ENCODE measurements at places on chromosomes 11 and 22. TPM values are rescaled to one million over a fixed set of nuclear protein-coding genes. Genes with fewer than 3 reads are reported as not detected.

The OR51B5 gene
- not detected for total RNA-seq

The GNAZ gene
- 1.1 TPM for total RNA-seq

The OR52B6 gene
- not detected for total RNA-seq

The NLRP14 gene
- 0.40 TPM for total RNA-seq

The OMP gene
- 0.42 TPM for total RNA-seq

The HEPHL1 gene
- total RNA-seq = not detected

The GLYATL2 gene
- total RNA-seq = not detected

GRCh38 chr11:17244046-17244445 lies 32.5 kb upstream of the NUCB2 start:
- no peak for DNase-seq

GRCh38 chr11:76124905-76125770 lies 81.2 kb downstream of the WNT11 start:
- DNase-seq = no peak

DNA sequence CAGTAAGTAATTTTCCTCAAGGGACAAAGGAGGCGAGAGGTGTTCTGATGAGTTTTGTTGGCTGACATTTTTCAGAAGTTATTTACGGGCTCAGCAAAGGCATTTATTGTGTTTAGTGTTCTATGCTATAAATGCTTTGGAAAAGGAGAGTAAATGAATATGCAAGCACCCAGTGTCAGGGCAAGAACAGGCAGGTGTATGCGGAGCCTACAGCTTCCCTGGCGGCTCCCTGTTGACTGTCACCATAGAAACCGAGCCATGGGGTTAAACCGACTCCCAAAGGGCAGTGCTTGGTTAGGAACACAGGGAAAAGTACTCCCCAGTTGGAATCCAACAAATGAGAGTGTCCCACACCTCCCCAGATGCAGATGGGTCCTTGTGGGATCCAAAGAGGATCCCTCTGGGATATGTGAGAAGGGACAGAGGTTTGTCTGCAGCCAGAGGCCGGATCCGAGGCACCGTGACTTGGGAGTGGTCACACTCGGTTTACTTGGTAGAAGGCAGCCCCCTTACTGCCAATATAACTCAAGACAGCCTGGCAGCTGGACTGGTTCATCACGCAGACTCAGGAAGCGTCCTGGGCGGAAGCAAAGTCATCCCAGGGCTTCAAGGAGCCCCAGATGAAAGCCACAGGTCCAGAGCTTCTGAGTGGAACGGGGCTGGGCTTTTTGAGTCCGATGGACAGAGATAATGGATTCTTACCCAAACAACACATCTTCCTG lies 329.7 kb downstream of the CTTN start:
- DNase-seq = no peak

- DNase-seq = no peak
Observed at GRCh38 chr22:44263547-44263946, 49.2 kb downstream of the SHISAL1 start.

DNA sequence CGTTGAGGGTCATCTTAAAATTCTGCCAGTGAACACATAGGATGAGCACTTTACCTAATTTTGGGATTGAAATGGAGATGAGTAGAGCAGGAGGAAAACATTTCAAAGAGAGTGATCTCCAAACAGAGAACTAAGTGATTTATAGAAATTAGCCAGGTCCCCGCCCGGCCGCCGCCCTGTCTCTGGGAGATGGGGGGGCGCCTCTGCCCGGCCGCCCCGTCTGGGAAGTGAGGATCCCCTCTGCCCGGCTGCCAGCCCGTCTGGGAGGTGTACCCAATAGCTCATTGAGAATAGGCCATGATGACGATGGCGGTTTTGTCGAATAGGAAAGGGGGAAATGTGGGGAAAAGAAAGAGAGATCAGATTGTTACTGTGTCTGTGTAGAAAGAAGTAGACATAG lies 276.7 kb upstream of the C11orf87 start:
- DNase-seq = no peak

- no peak for DNase-seq
Observed at GRCh38 chr11:66464916-66465315, 1.8 kb upstream of the PELI3 start.

DNA sequence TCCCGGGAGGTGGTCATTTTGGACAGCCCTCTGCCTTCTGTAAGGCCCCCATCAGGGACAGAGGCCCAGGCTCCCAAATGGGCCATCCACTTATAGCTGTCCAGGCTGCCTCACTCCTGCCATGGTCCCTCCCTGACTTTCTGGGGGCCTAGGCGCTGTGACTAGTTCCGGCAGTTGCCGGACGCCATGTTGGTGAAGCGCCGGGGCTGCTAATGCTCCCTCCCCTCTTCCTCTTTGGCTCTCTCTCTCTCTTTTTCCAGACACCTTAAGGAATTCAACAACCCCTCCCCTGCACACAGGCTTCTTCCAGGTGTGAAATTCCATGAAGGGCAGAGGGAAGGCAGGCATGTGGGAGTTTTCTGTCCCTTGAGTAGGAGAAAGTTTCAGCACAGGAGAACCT lies 445.6 kb downstream of the SOX6 start:
- no peak for DNase-seq

GRCh38 chr11:110762590-110762989 lies 50.4 kb upstream of the ARHGAP20 start:
- DNase-seq = no peak

GRCh38 chr11:117144477-117145392 lies 648 bp downstream of the PAFAH1B2 start:
- DNase-seq = peak; percentile 11

GRCh38 chr22:18057568-18058209 lies 20.1 kb upstream of the PEX26 start:
- peak; percentile 89 for DNase-seq

DNA sequence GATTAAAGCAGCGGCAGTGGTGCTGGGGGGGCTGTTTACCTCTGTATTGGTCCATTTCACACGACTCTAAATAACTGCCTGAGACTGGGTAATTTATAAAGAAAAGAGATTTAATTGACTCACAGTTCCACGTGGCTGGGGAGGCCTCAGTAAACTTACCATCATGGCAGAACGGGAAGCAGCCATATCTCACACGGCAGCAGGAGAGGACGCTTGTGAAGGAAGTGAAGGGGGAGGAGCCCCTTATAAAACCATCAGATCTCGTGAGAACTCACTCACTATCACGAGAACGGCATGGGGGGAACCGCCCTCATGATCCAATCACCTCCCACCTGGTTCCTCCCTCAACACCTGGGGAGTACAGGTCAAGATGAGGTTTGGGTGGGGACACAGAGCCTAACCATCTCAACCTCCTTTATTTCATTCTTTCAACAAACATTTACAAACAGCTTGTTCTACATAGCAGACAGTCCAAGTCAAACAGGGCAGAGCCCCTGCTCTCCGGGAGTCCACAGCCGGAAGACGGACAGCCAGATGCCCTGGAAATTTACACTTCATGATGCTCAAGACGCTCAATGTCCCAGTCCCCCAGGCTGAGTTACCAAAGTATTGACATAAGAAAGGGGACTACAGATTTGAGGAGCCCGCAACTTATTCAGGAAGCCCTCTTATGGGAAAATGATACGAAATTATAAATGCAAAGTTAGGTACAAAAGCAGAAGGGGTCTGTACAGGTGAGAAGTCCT lies 26.3 kb upstream of the HMGXB4 start:
- DNase-seq = no peak

DNA sequence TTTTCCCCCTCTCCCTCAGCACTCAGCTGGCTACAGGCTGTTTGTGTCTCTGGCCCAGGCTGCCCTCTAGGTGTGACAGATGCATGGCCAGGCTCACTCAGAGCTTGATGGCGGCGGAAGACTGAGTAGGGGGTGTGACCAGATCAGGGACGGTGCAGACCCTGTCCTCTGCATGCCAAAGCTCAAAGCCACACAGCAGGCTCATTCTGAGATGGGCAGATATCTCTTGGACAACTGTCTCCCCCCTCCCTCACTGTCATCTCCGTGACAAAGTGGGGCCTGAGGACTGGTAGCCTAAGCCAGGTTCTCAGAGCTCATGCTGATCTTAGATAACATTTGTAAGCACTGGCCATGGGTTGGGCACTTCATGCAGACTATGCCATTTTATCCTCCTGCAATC lies 231.3 kb downstream of the DSCAML1 start:
- no peak for DNase-seq

GRCh38 chr11:61075891-61076290 lies 26.4 kb upstream of the CD5 start:
- DNase-seq = no peak

- DNase-seq = no peak
Observed at GRCh38 chr11:79352349-79352703, 88.5 kb downstream of the TENM4 start.

GRCh38 chr11:120007144-120007543 lies 130.8 kb downstream of the TRIM29 start:
- no peak for DNase-seq

DNA sequence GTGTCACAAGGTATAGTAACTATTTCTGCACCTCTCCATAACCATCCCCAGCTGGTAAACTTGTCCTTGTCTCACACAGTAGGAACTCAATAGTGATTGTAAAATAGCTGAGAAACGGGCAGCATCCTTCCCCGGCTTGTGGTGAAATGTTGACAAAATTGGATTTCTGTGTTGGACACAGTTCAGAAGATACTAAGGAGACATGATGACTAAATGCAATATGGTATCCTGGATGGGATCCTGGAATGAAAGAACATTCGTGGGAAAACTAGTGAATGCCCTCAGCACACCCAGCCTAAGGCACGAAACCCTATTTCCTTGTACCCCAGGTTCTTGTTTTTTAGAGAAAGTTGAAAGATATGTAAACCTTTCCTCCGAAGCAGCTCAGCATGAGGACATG lies 18.8 kb upstream of the OPCML start:
- no peak for DNase-seq

DNA sequence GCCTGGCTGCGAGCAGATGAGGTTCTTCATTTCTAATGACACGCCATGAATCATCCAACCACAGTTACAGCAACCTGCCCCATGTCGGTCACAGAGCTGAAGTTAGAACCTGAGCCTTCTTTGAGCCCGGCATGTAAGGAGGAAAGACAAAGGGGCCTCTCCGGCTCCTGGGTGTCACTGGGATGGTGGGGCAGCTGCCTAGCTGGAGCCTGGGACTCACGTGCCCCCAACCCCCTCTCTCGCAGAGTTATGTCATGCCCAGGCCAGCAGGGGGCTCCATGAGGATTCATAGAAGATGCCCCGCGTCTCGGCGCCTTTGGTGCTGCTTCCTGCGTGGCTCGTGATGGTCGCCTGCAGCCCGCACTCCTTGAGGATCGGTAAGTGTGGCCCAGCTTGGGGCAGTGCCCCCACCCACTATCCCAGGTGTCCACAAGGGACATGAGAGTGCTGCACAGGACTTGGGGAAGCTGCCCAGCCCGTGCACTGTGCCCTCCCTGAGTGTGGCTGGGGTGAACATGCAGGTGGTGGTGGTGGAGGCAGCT lies 148.5 kb downstream of the GRIK4 start:
- no peak for DNase-seq

DNA sequence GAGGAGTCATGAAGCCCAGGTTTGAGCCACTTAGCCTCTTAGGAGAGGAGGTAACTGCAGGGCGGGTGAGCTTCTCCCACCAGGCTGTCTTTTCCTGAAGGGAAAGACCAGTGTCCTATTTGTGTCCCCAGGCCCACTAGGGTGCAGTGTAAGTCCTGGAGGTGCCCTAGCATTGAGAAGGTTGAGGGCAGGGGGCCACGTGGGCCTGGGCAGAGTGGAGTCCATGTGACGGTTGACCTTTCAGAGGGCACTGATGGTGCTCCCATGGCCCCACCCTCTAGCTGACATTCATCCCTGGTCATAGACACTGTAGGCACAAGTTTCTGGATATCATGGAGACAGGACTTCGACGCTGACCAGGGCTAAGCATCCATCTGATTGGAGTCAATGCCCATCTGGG lies 44.1 kb upstream of the TP53I11 start:
- no peak for DNase-seq

GRCh38 chr11:1624621-1625020 lies 2.7 kb upstream of the KRTAP5-4 start:
- no peak for DNase-seq

- DNase-seq = no peak
Observed at GRCh38 chr22:46794067-46794466, 31.6 kb downstream of the TBC1D22A start.

GRCh38 chr11:45500451-45500850 lies 165.0 kb downstream of the CHST1 start:
- DNase-seq = no peak

DNA sequence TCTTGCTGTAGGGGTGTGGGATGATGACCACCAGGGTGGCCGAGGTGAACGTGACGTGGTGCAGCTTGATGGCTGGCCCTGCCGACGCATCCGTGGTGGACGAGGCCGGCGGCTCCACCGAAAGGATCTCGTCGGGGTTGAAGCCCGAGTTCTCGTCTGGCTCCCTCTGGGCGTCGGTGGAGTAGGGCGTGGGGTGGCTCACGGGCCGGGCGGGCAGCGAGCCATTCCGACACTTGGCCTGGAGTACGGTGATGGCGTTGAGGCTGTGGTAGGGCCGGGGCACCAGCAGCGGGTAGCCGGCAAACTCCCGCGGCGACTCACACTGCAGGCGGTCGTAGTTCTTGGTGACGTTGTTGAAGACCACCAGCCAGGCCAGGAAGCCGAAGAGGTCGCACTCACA lies 52.7 kb downstream of the ELFN2 start:
- no peak for DNase-seq

DNA sequence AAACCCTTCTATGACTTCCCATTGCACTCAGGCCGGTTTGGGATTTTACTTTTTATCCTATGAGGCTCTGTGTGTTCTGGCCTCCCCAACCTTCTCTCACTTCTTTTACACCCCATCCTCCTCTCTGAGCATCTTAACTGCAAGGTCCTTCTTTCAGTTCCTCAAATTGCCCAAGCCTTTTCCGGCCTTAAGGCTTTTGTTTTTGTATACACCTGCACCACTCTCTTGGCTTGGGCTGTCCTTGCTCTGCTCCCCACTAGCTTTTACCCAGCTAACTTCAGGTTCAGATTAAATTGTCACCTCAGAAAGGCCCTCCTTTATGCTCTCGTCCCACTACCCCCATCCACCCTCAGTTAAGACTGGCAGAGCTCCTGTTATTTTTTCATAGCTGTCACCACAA lies 55.5 kb downstream of the FAM83F start:
- DNase-seq = no peak

- DNase-seq = no peak
Observed at GRCh38 chr22:17266251-17266971, 47.2 kb upstream of the ADA2 start.
